ENCODE measurements at places on chromosomes 7 and 10.

DNA sequence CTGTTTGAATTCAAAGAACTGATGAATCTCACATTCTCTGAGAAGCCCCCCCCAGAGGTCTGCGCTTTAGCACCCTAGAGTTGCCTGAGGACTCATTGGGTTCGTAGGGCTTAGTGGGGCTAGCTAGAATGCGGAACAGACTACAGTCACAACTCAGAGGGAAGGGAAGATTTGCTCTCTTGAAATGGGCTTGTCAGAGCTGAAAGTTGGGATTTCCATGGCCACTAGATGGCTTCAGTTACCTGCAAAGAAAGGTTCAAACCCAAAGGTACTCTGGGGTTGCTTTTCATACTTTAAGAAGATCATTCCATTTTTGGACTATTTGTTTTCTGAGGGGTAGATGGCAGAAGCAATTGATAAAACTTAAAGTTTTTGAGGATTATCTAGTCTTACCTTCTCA is 205.0 kb downstream of the BBS9 start:
- DNase-seq = no peak

GRCh38 chr7:103134836-103135554 is 13.9 kb downstream of the NAPEPLD start:
- DNase-seq = no peak

- no peak for DNase-seq
Measured at GRCh38 chr10:71696628-71697326, 22.8 kb downstream of the C10orf105 start.

DNA sequence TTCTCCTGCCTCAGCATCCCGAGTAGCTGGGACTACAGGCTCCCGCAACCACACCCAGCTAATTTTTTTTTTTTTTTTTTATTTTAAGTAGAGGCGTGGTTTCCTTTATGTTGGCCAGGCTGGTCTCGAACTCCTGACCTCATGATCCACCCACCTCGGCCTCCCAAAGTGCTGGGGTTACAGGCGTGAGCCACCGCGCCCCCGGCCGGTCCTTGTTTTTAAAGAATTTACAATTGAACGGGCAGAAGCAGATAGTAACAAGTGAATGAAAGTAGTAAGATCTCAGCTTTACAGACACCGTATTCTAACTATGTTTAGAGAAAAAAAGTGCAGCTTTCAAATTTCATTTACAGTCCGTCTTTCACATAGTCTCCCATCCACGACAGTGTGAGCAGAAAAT is 112.5 kb upstream of the VWC2 start:
- DNase-seq = no peak

DNA sequence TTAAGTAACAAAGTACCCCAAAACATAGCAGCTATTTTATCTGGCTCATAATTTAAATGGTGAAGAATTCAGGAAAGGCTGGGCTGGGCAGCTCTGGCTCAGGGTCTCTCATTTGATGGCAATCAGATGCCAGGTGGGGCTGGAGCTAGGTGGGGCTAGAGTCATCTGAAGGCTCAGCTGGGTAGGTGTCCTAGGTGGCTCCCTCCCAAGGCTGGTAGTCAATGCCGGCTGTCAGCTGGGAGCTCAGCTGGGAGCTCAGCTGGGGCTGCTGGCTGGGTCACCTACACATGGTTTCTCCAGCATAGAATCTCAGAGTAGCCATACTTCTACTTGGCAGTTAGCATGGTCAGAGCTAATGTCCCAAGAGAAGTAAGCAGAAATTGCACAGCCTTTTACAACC is 34.1 kb downstream of the OSBPL3 start:
- DNase-seq = no peak

GRCh38 chr10:74213571-74214162 is 62.6 kb downstream of the ADK start:
- no peak for DNase-seq

DNA sequence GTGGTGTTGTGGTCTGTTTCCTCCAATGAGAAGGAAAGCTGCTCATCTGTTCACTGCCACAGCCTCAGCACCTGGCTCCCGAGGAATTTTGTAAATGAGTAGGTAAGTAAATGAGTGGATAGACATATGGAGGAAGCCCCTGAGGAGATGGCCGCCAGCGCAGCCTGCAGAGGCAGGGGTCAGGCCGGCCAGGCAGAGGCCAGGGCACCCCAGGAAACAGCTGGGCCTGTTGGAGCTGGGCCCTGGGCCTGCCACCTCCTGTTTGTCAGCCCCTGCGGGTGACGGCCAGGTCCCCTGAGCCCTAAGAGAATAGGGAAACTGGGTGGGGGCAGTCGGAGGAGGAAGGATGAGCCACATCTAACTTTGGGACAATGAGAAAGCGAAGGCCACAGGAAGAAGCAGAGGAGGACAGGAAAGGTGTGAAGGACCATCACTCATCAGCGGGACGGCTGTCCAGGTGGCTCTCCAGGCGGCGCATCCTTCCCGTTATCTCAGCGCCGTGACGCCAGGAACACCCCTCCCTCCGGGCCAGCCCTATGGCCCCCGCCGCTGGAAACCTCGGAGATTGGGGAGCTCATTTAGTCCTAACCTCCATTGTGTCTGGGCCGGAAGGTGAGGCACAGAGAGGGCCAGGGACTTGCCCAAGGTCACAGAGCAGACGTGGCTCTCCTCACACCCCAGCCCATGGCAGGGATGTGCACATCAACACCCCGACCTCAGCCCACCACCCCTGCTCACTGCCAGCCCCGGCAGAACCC is 142.3 kb upstream of the UNC5B start:
- DNase-seq = no peak

GRCh38 chr10:25280573-25280972 is 105.8 kb downstream of the GPR158 start:
- DNase-seq = no peak

GRCh38 chr10:102394079-102394800 is 1.3 kb upstream of the NFKB2 start:
- peak; percentile 86 for DNase-seq

- DNase-seq = no peak
Measured at GRCh38 chr7:37000511-37000910, 276.2 kb upstream of the AOAH start.

DNA sequence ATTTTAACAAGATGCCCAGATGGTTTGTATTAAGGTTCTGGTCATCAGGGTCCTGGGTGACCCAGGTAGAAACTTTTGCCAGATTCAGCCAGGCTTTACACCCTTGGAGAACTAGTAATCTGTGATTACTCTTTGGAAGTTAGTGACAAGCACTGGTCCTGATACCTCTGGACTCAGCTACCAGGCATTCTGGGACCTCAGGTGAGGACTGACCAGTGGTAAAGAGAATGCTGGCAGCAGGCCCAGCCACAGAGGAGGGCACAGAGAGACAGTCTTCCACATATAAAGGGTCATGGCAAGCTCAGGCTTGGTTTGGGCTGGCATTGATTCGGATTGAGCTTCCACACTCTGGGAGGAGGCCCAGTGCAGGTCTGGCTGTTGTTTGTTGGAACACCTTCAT is 112.0 kb upstream of the CHST15 start:
- no peak for DNase-seq

- no peak for DNase-seq
Measured at GRCh38 chr10:56599201-56599600, 238.1 kb upstream of the ZWINT start.

- no peak for DNase-seq
Measured at GRCh38 chr10:27256299-27257189, 15.9 kb upstream of the ACBD5 start.

DNA sequence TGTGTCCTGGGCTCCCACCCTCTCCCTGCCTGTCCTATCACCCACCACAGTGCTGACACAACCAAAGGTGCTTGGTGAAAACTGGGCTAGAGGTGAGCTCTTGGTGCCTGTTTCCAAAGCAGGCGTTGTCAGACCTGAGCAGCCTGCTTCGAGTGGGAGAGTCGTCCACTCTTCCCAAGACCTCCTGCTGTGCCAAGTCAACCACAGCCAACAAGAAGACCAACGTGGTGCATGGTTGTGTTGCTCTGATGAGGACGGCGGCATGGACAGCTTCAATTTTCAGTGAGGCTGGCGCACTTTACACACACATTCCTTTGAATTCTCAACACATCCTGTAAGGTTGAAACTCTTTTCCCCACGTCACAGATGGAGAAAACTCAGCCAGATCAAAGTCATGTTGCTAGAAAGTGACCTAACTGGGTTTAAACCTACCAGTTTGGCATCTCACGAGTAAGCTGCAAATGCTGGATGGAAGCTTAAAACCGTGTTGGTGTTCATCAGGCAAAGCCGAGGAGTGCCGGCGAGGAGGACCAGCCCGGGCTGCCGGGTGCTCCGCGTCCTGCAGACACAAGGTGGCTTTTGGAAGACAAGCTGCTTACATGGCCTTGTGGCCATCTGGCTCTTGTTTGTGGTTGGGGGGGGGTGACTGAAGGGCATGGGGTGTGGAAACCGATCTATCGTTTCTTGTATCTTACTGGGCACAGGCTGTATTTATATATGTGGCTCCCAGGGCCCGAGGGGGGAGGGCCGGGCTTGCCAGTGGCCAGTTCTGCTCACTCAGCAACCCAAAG is 39.3 kb downstream of the INSIG1 start:
- DNase-seq = no peak

DNA sequence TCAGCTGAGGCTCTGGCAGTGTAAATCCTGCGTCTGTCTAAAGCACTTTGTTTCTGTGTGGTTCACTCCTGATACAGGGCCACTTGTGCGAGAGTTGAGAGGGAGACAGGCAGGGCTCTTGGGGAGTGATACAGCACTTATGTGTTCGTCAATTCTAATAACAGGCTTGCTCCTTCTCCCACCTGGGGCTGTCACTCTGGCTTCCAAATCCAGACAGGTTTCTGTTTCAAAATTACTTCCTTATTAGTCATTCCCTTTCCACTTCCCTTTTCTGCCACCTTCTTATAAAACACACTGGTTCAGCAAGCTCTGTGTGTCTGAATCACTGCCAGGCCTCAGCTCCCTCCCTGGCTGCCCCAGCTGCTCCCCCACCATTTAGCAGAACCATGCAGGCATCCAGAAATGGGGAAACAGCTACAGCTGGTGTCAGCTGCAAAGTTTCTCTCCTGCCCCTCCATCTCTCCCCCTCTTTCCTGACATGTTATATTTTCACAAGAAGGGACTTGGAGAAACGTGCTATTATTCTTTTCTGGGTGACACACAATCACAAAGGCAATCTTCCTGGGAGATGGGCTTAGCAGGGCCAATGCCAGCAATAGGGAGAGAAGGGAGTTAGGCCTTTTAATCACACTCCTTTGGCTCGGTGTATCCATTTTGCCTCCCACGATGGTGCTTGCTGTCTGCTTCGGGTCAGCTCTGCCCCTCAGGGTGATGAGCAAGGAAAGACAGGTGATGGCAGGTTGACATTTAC is 58.4 kb upstream of the ZNRF2 start:
- peak; percentile 63 for DNase-seq

GRCh38 chr7:81499262-81500116 is 270.4 kb downstream of the HGF start:
- no peak for DNase-seq

GRCh38 chr10:106436123-106436715 is 728.3 kb downstream of the SORCS1 start:
- no peak for DNase-seq

DNA sequence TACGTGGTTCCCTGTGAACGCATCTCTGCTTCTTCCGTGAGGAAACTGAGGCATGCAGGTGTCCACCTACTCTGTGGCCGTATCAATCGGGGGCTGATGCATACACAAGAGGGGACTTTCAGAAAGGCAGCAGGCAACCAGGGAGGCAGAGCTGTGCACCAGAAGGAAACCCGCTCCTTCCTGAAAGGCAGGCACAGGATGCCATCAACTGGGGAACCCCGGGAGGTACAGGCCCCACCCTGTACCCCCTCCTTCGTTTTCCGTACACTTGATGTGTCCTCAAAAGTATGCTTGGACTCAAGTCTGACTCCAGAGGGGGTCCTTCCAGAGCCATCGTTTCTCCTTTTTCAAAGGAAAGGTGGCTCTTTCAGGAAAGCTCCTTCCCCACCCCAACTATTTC is 59.5 kb downstream of the ASB13 start:
- no peak for DNase-seq

- DNase-seq = no peak
Measured at GRCh38 chr10:106473129-106473685, 691.3 kb downstream of the SORCS1 start.

GRCh38 chr10:106401161-106401560 is 763.3 kb downstream of the SORCS1 start:
- DNase-seq = no peak

GRCh38 chr7:103129702-103130549 is 19.0 kb downstream of the NAPEPLD start:
- DNase-seq = no peak

- no peak for DNase-seq
Measured at GRCh38 chr10:68759967-68760366, 38.9 kb downstream of the CCAR1 start.

- DNase-seq = no peak
Measured at GRCh38 chr7:12389089-12389700, 14.5 kb downstream of the VWDE start.

DNA sequence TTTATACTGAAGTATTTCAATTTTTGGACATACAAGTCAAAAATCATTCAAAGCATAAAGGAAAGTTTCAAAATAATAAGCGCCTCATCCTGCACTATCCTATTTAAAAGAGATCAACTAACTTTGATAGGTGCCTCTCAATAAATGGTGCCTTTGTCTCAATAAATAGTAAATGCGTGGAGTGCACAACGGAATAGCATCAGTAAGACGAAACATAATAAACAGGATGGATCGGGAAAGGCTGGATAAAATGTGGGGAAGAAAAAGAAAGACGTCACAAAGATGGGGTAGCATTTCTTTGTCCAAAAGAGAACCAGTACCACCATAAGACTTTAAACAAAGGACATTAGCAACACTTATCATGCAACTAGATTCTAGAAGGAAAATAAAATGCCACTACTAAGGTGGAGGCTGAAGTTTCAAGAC is 571 bp upstream of the PRKAR2B start:
- no peak for DNase-seq

DNA sequence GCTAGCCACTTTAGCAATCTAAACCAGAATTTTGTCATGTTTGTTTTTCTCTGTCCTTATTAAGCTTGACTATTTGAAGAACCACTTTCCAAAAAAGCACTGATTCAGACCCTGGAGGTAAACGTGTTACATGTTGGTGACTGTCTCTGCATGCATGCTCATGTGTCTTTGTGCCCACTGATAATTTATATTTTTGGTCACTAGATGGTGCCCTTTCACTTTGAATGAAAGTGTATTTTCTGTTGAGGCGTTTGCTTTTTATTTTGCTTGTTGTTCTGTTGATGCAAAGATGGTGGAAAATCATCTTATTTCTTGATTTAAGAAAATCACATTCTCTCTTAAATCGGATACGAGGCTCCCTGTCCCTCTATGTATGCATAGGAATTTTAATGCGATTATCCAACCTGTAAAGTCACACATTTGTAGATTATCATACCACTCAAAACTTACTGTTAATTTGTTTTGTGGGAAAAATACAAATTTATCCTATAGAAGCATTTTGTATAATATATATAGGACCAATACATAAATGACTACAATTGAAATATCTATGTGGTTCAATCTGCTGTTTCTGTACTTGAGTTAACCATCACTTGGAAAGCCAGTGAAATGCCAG is 269.3 kb downstream of the BICC1 start:
- no peak for DNase-seq

DNA sequence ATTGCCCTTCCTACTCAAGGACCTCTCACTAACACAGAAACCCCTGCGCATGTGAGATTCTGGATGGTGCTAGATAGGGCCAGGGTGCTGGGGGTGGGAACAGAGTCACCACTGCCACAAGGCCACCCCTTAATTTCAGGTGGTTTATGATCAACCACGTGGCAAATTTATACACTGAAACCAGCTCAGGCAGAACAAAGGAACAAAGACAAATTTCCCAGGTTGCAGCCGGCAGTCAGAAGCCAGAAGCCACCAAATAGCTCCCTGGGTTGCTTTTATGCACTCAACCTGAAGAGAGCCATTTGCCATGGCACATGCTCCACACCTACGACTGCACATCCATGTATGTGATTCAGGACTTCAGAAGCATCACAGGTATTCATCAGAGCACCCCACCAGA is 2.5 kb downstream of the VOPP1 start:
- DNase-seq = no peak

All from breast epithelium (tissue), 4 donors.